Naive thymus-derived CD8-positive, alpha-beta T cell (primary cell): ENCODE measurements at places on chromosomes 7 and 10.
A peak's percentile ranks its signal among the peaks of the same experiment; 100 is the strongest.

DNA sequence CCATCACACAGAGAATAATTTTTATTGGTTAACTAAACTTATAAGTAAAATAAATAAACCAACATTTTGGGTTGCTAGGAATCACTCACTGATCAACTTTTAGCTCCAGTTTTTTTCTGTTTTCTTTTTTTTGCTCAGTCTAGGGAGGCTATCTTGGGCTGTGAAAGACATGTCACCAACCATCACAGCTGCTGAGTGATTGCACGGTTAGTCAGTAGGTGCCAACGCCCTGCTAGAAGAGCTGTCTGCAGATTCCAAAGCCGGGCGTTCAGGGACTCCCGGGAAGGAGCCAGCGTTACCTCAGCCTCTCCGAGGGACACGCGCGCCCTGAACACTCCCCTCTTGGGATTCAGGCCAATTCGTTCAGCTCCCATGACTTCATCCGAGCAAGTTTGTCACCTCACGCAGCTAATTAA lies 604 bp upstream of the STAM start:
- peak; percentile 63 for DNase-seq

DNA sequence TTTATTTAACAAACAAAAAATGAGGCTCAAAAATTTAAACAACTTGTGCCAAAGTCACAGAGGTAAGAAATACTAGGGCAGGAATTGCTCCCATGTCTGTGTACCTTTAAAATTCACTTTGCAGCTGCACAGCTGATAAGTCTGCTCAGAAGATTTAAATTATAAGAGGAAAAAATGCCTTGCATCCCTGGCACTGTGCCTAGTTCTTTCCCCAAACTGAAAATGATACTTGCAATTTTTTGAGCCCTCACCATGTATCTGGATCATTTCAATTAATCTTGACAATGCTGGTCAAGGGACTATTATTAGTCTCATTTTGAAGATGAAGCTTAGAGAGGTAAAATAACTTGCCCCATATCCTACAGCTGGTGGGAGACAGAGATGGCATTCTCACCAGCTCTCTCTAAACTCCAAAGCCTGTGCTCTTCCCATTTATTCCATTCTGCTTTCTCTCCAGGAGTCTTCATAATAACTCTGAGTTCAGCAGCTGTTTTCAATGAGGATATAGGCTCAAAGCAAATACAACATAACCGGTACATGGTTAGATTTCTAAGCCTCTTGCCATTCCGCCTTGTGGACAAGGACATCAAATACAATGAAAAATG lies 350.5 kb upstream of the LRRTM3 start:
- no peak for DNase-seq

DNA sequence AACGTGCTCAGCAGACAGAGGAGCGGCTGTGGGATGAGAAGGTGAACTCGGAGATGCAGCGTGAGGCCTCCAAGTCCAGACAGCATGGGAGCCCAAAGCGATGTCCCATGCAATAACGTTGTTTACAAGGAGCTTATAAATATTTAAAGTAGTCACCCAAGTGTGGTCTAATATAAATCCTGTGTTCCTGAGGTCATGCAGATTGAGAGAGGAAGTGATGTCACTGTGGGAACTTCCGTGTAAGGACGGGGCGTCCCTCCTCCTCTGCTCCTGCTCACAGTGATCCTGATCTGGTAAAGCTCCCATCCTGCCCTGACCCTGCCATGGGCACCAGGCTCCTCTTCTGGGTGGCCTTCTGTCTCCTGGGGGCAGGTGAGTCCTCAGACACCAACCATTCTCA lies 94.7 kb upstream of the PRSS58 start:
- no peak for DNase-seq

GRCh38 chr7:107860981-107861652 lies 29.9 kb upstream of the DLD start:
- no peak for DNase-seq

GRCh38 chr7:5559576-5560240 lies 136.1 kb upstream of the TNRC18 start:
- no peak for DNase-seq

- DNase-seq = no peak
Measured at GRCh38 chr10:129094233-129094632, 372.8 kb upstream of the MGMT start.

GRCh38 chr7:34354899-34355298 lies 303.1 kb upstream of the NPSR1 start:
- DNase-seq = no peak

- no peak for DNase-seq
Measured at GRCh38 chr7:47357361-47357760, 224.6 kb downstream of the TNS3 start.

DNA sequence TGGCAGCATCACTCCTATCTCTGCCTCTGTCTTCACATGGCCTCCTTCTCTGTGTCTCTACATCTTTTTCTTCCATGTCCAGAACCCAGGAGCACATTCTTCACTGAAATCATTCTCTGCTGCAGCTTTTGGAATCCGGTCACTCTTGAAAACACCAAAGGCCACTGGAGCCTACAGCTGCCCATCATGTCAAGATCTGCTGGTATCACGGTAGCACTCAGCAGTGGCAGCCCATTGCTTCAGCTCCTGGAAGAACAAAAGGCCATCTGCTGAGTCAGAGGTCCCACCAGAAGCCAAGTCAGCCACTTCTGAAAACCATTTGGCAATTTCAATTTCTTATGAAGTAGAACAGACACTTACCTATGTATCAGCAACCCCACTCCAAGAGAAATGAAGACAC lies 6.1 kb upstream of the PCBD1 start:
- DNase-seq = no peak

- DNase-seq = no peak
Measured at GRCh38 chr7:76512941-76513816, 2.8 kb downstream of the UPK3B start.

DNA sequence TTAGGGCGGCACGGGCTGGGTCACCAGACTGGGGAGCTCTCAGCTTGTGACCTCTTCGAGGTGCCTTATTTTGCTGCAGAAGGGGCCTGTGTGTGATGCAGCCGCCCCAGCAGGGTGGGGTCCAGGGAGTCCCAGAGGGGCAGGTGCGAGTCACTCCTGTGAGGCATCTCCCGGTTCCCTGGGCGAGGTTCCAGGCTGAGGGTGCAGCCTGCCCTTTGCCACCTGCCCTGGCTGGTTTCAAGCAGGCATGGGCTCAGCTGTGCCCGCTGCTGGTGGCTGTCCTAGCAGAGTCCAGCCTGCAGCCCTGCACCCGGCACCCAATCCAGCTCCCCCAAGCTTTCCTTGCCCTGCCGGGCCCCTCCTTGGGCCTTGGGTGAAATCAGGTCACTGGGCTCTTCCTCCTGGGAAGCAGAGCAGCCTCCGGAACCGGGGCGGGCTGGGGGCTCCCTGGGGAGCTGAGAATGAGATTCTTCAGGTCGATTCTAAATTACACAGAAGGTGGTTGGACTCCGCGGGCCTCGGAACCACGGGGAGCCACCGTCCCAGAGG lies 64.8 kb downstream of the PWWP2B start:
- no peak for DNase-seq

DNA sequence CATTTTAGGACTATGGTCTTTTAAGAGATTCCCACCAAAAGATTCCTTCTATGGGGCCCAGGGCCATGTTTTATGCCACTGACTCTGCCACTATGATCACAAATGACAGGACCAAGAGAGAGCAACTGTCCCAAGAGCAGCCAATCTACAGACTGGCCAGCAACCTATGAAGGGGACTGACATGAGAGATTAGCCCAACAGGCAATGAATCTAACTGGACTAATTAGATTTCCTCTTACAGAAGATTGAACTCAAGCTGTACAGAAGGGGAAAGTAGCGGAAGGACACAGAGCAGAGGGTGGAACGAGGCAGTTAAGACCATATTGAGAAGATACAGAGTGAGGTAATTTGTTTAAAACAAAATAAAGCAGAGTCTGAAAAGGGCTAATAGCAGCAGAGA lies 25.8 kb downstream of the ZNF800 start:
- DNase-seq = no peak

DNA sequence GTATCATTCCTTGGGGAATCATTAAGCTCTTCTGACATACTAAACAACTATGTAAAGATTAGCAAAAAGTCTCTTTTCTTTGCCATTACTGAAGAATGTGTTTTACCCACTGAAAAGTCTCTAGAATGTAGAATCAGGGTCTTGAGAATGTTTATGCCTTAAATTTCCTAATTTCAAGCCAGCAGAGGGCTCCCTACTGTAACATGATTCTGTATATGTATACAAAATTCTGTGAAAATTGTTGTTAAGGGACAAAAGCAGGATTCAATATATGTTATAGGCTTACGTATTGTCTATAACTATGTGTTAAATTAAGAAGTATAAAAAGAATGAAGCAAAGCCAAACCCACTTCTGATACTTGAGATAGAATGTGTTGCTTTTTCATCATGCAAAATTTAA lies 296.9 kb upstream of the DGKB start:
- no peak for DNase-seq

DNA sequence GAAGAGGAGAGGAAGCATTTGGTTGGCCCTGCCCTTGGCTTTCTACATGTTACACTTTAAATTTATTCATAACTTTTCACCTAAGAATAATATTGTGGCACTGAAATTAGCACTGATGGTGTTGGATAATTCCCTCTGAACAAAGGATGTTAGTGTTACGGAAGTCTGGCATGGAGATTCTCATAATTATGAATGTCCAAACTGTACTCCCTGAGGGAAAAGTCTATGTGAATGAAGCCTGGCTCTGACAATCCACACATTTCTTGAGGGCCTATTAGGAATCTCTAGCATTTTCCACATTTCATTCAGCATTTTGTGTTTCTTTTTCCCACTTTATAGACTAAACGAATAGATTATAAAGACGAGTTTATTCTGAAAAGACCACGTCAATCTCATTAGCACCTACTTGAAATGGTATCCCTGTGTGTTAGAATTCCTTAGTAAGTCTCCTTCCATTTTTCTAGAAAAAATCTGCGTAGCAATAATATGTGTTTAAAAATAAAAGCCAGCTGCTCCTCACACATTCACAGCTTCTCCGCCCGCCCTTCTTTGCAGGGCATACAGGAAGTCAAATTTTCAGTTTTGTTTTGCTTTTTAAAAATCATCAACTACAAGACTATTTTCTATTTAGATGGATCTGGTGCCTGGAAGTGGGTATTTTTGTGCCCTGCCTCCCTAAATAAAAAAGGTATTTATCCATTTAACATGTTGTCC lies 131.8 kb upstream of the PALS2 start:
- DNase-seq = no peak

DNA sequence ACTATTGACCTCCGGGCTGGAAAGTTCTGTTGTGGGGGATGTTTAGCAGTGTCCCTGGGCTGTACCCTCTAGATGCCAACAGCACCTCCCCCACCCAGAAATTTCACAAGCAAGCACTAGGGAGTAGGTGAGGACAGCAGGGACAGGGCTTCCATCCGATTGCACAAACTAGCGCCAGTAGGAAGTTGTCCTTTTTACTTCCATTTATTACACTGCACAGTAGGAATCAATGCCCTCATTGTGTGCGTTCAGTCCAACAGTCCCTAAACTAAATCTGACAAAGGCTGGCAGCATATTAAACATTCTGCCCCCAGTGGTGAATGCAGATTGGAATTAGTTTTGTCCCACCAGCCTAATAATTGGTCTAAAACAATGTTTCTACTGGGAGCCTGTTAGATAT lies 6.4 kb upstream of the SOSTDC1 start:
- no peak for DNase-seq

DNA sequence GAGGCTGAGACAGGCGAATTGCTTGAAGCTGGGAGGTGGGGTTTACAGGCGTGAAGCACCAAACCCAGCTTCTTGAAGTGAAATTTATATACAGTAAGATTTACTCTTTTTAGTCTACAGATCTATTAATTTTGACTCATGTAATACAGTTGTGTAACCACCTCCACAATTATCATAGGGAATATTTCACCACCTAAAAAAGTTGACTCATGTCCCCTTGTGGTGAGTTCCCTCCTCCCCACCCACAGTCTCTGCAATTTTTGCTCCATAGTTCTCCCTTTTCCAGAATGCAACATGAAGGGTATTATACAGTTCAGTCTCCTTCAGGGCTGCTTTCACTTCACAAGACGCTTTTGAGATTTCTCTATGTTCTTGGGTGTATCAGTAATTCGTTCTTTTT lies 156.8 kb downstream of the FAM107B start:
- no peak for DNase-seq

GRCh38 chr10:306007-306674 lies 170.9 kb downstream of the ZMYND11 start:
- no peak for DNase-seq

GRCh38 chr7:142523821-142524460 lies 225.3 kb upstream of the PRSS1 start:
- no peak for DNase-seq

DNA sequence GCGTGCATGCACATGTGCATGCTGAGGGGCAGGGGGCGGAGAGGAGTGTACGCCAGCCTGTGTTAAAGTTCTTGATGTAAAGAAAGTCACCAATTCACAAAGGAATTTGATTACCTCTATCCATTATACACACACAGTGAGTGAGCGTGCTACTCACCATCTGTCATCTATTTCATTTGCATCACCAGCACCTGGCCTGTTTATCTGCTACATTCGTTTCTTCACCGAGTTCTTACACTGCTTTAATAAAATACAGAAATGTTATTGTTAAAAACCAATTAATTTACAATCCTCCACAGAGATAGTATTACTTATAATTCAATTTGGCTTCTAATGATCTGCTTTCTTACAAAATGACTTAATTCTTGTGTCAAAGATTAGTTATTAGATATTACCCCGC lies 32.6 kb downstream of the NEUROD6 start:
- DNase-seq = no peak

DNA sequence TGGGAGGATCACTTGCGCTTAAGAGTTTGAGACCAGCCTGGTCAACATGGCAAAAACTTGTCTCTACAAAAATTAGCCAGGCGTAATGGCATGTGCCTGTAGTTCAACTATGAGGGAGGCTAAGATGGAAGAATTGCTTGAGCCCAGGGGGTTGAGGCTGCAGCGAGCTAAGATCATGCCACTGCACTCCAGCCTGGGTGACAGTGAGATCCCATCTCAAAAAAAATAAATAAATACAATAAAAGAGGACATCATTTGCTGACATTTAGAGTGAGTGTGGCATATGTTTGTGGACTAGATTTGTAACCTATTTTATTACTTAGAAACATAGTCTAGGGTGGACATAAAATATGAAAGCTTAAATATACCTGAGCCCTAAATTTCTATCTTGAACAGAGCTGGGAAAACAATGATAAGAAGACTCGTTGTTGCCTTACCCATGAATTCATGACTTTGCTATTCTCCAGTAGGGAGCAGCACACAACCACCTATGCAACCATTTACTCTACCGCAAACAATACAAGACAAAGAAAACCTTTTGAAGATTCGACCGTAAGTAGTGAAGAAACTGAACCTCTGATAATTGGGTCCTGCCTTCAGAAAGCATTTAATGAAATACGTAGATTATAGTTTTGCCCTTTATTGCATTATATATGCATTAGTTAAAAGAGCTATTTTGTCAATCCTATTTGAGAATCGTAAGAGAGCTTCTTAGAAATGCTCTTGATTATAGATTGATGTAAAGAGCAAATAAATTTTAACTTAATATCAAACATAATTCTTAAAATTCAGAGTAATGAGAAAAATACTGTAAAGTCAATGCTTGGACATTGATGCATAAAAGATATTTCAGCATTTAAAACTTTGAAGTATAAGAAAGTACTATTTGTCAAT lies 83.5 kb downstream of the GNAT3 start:
- DNase-seq = no peak
